ENCODE measurements at places on chromosomes 16 and 17.

- DNase-seq, result no peak
Observed at GRCh38 chr17:77297693-77298666, 157.2 kb downstream of the SEC14L1 start.

DNA sequence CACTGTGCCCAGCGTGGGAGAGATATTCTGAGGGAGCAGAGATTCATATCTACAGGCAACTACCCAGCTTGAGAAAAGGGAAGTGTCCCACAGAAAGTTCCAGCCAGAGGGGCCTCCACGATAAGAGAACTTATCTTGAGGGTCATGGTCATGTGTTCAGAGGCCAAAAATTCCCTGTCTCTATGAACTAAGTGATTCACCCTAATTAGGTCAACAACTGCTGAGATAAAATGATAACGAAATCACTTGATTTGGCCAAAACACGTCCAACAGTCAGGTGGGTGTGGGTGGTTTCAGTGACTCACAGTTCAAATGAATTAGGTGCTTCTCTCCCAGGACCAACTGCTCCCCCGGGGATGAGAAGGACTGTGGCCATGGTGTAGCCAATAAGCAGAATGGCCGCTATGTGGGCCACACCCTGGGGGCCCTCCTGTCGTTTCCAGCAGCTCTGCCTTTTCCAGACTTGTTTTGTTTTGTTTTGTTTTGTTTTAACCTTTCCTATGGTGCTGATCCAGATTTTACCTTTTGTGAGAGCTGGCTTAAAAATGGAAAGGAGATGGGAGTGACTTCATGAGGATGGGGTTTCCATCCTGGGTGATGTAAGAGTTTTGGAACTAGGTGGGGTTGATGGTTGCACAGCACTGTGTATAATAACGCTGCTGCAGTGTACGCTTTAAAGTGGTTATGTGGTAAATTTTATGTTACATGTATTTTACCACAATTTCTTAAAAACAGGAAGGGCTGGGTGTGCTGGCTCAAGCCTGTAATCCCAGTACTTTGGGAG, 8.7 kb downstream of the DNAI2 start:
- DNase-seq, result no peak

DNA sequence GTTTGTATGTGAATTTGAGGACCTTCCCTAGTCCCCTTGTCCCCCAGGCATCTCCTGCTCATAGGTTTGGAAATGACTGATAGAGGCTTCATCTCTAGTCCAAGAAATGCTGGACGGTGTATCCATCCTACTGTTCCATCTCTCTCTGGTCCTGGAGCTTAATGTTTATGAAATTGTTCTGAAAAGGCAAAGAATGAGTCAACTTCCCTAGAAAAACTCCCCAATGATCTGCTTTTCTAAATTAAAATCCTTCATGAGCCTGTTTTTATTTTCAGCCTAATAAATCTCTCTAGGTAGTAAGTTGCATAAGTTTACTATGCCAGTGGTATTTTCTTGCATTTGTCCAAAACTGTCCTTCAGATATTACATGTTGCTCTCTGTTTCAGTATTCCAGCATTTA, 2.1 kb upstream of the IGSF6 start:
- DNase-seq, result no peak

DNA sequence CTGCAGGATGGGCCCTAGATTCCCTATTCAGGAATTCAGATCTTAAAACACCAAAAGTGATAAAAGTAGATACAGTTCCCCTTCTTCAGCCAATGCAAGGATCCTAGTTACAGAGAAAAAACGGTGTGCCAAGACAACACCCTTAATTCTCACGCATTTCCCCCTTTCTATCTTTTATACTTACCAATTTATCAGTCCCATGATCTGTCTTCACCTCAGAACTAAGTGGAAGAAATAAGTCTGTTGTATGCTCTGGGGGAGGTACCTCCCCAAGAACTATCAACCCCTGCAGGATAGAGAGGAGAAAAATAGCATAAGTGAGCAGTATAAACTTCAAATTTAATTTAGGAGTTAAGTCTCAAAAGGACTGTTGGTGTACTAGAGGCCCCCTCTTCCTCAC, 83.2 kb downstream of the STH start:
- DNase-seq, result no peak

DNA sequence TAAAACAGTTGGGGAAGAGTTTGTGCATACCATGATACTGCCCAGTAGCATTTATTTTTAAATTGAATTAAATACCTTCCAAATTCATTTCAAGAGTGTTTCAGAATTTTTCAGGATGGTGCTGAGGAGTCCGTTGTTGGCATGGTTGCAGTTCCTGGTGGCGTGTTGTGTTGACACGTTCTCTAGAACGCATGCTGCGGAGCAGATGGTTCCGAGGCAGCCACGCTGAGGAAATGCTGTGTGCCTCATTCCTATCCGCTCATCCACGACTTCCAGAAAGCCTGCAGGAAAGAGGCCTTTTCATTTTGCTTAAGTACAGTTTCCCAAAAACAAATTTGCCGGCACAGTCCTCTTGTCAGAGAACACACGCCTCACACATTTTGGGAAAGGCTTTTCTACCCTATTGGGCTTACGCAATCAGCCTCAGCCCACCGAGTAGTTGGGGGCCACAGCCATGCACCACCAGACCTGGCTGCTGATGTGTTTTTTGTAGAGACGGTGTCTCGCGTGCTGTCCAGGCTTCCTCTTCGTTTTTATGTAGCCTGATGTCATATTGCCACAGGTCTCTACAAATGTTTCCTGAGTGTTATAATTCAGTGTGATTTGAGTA, 32.1 kb upstream of the IL17C start:
- no peak for DNase-seq

- DNase-seq, result no peak
Observed at GRCh38 chr17:27506348-27507218, 50.3 kb downstream of the KSR1 start.

- no peak for DNase-seq
Observed at GRCh38 chr16:54231336-54231735, 55.3 kb downstream of the IRX3 start.

DNA sequence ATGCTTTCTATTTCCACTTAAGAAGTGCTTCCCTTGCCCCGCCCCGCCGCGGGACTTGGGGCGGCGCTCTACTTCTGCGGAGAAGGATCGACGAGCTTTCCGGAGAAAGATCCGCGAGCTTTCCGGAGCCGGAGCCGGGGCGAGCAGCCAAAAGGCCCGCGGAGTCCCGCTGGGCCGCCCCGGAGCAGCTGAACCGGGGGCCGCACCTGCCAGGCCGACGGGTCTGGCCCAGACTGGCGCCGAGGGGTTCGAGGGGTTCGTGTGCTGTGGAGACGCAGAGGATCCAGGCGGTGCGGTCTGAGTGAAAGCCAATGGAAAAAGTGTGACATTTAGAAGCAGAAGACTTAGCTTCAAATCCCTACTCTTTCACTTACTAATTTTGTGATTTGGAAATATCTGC, 50.8 kb downstream of the TBC1D26 start:
- DNase-seq, result no peak

DNA sequence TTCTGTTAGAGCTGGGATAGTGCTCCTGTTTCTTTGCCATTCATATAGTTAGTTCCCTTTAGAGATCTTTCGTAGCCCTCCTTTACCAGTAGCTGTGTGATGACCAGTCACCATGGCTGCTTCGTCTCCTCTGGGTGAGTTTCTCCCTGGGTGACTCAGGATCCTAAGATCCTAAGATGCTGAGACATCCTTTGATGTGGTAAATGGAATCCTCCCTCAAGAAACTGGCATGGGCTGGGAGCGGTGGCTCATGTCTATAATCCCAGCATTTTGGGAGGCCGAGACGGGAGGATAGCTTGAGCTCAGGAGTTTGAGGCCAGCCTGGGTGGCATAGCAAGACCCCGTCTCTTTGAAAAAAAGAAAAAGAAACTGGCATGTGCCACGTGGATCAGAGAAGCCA, 5.9 kb downstream of the PHAF1 start:
- peak; percentile 97 for DNase-seq

GRCh38 chr17:62790564-62790986, 17.5 kb downstream of the MARCHF10 start:
- DNase-seq, result no peak

DNA sequence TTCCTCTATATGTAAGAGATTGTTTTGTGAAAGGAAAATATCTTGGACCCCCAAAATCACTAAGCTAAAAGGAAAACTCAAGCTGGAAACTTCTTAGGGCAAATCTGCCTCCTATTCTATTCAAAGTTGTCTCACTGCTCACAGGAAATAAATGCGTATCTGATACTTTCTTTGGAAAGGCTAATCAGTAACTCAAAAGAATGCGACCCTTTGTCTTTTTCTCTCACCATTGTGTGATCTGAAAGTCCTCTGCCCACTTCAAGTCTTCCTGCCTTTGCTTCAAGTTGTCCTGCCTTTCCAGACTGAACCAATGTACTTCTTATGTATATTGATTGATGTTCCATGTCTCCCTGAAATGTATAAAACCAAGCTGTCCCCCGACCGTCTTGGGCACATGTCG, 157.3 kb downstream of the KIF2B start:
- DNase-seq, result no peak

DNA sequence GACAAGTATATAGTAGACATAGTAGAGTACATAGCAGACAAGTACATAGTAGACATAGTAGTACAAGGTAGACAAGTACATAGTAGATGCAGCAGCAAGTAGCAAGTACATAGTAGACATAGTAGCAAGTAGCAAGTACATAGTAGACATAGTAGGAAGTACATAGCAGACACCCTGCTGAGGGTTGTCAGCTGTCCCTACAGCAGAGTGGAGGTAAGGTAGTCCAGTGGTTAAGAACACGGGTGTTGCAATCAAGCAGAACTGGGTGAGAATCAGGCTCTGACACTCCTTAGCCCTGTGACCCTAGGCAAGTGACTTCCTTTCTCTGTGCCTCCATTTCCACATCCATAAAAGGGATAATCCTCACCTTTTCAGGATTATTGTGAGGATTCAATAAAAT, 94.7 kb downstream of the NOG start:
- no peak for DNase-seq

GRCh38 chr16:58040945-58041627, 15.5 kb downstream of the MMP15 start:
- DNase-seq, result no peak

- no peak for DNase-seq
Observed at GRCh38 chr16:89357055-89357816, 133.1 kb downstream of the ANKRD11 start.

DNA sequence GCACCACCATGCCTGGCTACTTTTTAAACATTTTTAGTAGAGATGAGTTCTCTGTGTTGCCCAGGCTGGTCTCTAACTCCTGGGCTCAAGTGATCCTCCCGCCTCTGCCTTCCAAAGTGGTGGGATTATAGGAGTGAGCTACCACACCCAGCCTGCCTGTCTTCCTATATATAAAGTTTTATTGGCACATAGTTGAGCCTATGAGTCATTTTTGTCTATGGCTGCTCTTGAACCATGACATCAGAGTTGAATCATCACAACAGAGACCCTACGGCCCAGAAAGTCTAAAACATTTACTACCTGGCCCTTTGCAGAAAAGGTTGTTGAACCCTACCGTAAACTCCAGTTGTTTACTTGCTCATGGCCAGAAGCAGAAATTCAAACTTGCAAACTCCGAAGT, 7.9 kb downstream of the SEPTIN12 start:
- DNase-seq, result peak; percentile 36

All from H54 (cell line).